ENCODE measurements at places on chromosomes 4 and X.

- DNase-seq: no peak
Measured at GRCh38 chr4:93179044-93179443, 649.5 kb upstream of the ATOH1 start.

- DNase-seq: no peak
Measured at GRCh38 chr4:156280686-156281085, 327.0 kb upstream of the CTSO start.

- no peak for DNase-seq
Measured at GRCh38 chr4:161320377-161320776, 843.4 kb downstream of the FSTL5 start.

DNA sequence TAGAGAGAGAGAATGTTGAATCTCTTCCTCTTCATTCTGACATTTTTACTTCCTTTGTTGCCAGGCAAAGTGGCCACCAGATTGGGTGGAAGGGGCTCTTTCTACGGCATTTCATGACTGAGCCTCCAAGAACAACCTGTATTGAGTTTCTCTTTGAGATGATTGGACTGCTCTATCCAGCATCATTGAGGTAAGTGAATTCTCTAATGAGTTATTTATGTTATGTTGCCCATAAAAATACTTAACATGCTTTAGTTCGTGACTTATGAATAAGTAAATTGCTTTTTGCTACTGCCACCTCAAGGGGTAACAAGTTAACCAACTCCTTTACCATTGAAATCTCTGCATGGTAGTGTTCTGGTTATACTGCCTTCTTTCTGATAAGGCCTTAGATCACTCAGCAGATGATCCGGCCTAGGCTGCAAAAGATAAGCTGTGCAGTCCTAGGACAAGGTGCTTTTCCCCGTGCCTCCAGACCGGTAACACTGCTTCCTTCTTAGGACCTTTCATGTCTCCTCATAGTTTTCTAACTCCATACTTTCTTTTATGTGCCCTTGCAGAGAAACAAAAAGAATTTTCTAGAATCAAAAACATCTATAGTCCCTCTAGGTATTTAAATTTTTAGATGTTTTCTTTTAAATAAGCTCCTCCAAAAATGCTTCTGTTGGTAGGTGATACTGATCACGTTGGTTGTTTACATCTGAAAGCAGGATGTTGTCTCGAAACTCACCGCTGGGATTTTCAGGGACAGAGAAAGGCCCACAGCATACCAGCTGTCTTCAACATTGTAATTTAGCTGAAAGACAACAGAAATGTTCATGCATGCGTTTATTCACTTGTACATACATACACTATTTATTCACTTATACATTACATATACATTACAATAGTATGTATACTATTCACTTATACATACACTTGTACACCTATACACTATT is 157.1 kb upstream of the RBPJ start:
- DNase-seq: no peak

Data from head of caudate nucleus (tissue), 42 donors.